Naive thymus-derived CD8-positive, alpha-beta T cell (primary cell): ENCODE measurements at places on chromosomes 12 and 14. TPM values are rescaled to one million over a fixed set of nuclear protein-coding genes. Genes with fewer than 3 reads are reported as not detected.

GRCh38 chr14:81137316-81137715, 83.4 kb downstream of the GTF2A1 start:
- no peak for DNase-seq

GRCh38 chr12:19129486-19130223, at the start of gene PLEKHA5:
Gene PLEKHA5, plus strand, starts transcription at chr12:19129733. Its CDS starts 67 bp downstream, at chr12:19129800.
- DNase-seq: peak; percentile 26

GRCh38 chr12:40105515-40106201, at the start of gene SLC2A13:
Gene SLC2A13, minus strand, starts transcription at chr12:40106081. Its CDS starts 273 bp downstream, at chr12:40105808.
- peak; percentile 79 for DNase-seq

PYGL gene
- 0.06 TPM for polyA plus RNA-seq

SLC48A1 gene
- polyA plus RNA-seq: 11.6 TPM

GLIPR1L2 gene
- polyA plus RNA-seq: 1.4 TPM

LRRK2 gene
- polyA plus RNA-seq: 0.05 TPM
